ENCODE measurements at places on chromosomes 4 and X.

DNA sequence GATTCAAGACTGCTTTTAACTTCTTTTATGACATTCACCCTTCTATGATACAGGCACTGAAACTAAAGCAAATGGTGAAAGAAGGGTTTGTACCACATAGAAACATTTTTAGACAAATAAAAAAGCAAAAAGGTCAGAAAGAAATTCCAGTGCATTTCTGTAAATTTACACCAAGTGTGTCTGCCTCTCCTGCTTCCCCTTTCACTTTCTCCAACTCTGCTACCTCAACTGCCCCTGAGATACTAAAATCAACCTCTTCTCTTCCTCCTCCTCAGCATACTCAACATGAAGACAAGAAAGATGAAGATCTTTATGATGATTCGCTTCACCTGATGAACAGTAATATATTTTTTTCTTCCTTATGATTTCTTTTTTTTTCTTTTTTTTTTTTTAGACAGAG, 187.9 kb downstream of the LRBA start:
- H3K27ac ChIP-seq = no peak overlapping the region
- H3K36me3 ChIP-seq = peaks cover 25% of the 10 kb centered on the region
- H3K4me3 ChIP-seq = no peak overlapping the region
- H3K4me1 ChIP-seq = no peaks in the 10 kb centered on the region

DNA sequence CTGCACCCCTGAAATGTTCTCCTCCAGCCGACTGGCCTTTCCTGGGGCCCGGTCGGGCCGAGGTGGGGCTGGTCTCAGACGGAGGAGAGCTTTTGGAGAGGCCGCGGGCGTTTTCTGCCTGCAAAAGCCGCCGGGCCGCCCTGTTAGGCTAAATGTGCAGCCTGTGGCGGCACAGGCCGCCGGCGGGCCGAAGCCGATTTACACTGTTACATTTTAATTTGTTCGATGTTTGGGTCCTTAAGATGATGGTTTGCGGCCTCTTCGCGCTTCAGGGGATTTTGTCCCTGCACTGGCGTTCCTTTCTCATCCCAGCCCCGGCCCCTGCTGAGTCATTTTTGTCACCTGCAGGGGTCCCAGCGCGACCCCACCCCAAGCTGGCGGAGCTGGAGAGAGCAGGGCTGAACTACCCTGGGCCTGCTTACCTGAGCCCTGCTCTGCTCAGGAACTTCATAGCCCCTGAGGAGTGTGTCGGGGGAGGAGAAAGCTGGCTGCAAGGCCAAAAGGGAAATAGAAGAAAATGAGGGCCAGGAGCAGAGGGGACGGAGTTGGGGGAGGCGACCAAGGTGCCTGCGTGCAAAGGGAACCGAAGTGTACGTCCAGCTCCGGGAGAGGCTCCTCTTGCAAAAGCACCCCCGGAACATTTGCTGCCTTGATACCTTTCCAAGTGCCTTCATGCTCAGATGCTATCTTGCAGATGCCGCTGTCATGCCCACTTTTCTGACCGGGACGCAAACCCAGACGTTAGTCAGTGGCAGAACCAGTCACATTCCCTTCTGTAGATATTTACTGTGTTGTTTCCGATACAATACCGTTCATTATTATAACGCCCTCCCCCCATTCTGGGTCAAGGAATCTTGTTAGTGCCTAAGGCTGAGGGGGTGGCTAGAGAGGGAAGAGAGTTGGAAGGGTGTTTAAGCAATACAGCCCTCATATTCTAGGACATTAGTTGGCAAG, 977 bp upstream of the RBBP7 start:
- H3K27me3 ChIP-seq = no peaks in the 10 kb centered on the region
- H3K4me3 ChIP-seq = peak overlapping the region; percentile 83
- peak; percentile 73 for DNase-seq

DNA sequence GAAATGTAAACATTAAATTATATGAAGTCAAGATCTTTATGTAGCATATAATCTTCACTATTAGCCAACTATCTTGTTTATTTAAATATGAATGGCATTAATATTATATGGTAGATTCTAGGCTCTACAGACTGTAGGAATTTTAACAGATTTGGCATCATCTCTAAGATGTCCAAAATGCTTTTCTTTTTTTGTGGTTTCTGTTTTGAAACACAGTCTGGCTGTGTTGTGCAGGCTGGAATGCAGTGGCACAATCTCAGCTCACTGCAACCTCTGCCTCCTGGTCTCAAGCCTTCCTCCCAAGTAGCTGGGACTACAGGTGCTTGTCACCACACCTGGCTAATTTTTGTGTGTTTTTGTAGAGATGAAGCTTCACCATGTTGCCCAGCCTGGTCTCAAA, 76.2 kb downstream of the ELOVL6 start:
- no peaks in the 10 kb centered on the region for H3K4me1 ChIP-seq
- peaks cover 32% of the 10 kb centered on the region for H3K36me3 ChIP-seq
- DNase-seq = no peak

- DNase-seq = no peak
- no peak overlapping the region for H3K27ac ChIP-seq
- H3K36me3 ChIP-seq = no peaks in the 10 kb centered on the region
- no peaks in the 10 kb centered on the region for H3K4me1 ChIP-seq
Measured at GRCh38 chr4:13988353-13989305, 361.1 kb upstream of the BOD1L1 start.

DNA sequence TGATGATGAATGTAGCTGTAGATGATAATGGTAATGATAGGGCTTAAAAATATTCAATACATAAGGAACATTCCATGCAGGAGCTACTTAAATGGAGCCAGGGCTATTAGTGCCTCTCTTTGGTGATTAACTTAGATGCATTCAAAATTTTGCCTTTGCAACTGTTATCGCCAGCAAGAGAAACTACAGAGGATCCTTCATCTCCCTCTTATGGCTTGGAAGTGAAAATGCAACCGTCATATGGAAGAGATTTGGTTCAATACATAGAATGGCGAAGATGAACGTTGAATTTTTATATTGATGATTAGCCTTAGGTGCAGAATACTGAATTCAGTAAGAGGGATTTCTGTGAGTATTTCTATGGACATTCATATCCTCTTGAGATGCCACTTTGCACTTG, 134.5 kb upstream of the NLGN4X start:
- no peak overlapping the region for H3K27ac ChIP-seq
- H3K36me3 ChIP-seq = peaks cover 9% of the 10 kb centered on the region
- no peak for DNase-seq
- H3K4me3 ChIP-seq = no peak overlapping the region
- no peaks in the 10 kb centered on the region for H3K27me3 ChIP-seq

- no peaks in the 10 kb centered on the region for H3K27me3 ChIP-seq
- H3K36me3 ChIP-seq = peaks cover 7% of the 10 kb centered on the region
- no peak overlapping the region for H3K27ac ChIP-seq
- H3K4me3 ChIP-seq = no peak overlapping the region
Measured at GRCh38 chr4:131441004-131441688, 1707.9 kb upstream of the PCDH10 start.

GRCh38 chr4:83283181-83283580, 1.4 kb downstream of the COQ2 start:
- peak overlapping the region; percentile 87 for H3K4me3 ChIP-seq
- H3K4me1 ChIP-seq = no peaks in the 10 kb centered on the region
- no peak for DNase-seq
- H3K27me3 ChIP-seq = no peaks in the 10 kb centered on the region
- H3K27ac ChIP-seq = no peak overlapping the region

DNA sequence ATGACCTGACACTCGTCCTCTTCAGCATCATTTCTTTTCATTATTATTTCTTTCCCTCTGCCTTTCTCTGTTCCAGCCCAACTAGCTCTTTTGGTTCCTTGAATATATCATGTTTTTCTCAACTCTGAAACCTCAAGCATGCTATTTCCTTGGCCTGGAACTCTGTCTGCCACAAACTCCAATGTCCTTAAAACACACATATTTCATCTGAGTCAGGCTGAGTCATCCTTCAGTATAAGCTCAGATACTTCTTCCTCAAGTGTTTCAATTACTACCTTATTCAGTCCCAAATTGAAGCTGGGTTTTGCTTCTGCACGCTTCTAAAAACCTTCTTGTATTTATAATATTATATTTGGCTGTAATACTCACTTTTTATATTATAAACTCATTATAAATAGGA, 424.2 kb downstream of the PDGFC start:
- no peaks in the 10 kb centered on the region for H3K4me1 ChIP-seq
- DNase-seq = no peak

GRCh38 chr4:184645904-184646610, 3.2 kb downstream of the CASP3 start:
- no peaks in the 10 kb centered on the region for H3K27me3 ChIP-seq
- DNase-seq = no peak
- peaks cover 33% of the 10 kb centered on the region for H3K36me3 ChIP-seq
- no peak overlapping the region for H3K27ac ChIP-seq
- H3K4me3 ChIP-seq = 0 out of 2 replicates have a peak overlapping the region, but pooled peaks have one; percentile 83
- peaks cover 16% of the 10 kb centered on the region for H3K4me1 ChIP-seq

DNA sequence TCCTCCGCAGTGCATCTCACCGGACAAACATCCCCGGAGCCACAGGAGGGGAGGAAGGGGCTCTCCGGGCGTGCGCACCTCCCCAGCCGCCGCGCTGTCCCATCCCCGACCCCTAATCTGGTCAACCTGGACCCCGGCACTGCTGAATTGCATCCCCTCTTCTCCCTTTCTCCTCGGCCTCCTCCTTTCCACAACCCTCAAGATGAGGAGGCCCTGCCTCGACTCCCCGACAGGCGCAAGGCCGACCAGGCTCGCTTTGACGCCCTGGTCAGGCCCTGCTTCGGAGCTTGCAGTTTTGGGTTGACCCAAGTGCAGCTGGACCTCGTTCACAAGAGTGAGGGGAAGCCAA, 2.3 kb downstream of the PDGFRA start:
- H3K36me3 ChIP-seq = no peaks in the 10 kb centered on the region
- H3K4me1 ChIP-seq = no peaks in the 10 kb centered on the region
- peak overlapping the region; percentile 53 for H3K4me3 ChIP-seq
- H3K27ac ChIP-seq = no peak overlapping the region
- H3K27me3 ChIP-seq = peaks cover 52% of the 10 kb centered on the region
- no peak for DNase-seq

DNA sequence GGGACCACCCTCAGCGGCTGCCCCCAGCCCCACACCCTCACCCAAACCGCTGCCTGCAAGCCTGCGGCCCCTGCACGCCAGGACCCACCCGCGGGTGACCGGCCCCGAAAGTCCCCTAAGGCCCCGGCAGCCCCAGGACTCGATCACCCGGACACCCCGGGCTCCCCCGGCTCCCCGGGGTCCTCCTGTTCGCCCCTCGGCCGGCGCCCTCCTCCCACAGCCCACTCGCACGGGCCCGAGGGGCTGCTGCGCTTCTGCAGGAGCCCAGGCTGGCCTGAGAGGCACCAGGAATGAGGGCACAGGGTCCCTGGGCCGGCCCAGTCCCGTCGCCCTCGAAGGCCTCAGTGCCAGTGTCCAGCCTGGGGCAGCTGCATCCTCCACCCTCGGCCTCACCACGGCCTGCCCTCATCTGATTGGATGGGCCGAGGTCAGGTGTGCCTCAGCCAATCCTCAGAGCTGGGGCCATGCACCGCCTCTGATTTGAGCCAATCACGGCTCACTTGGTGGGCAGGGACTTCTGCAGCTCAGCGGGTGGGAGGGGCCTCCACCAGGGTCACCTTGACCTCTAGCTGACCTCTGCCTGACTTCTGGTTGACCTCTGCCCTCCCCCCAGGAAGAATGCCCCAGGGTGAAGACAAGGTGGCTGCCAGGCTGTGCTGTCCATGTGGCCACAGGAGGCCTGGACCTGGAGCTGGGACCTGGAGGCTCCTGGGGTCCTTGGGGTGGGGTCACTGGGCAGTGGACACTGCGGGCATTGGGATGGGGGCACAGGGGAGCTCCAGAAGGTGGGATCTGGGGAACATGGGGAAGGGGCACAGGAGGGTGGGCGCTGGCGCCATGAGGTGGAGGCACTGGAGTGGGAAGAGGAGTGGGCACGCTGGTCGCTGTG, 97.6 kb upstream of the NKX1-1 start:
- no peaks in the 10 kb centered on the region for H3K4me1 ChIP-seq
- H3K27me3 ChIP-seq = no peaks in the 10 kb centered on the region
- no peak overlapping the region for H3K4me3 ChIP-seq
- no peaks in the 10 kb centered on the region for H3K36me3 ChIP-seq

GRCh38 chrX:17635231-17635630, 102.1 kb upstream of the SCML1 start:
- no peaks in the 10 kb centered on the region for H3K36me3 ChIP-seq
- H3K27ac ChIP-seq = peak overlapping the region; percentile 8
- peak overlapping the region; percentile 49 for H3K4me3 ChIP-seq
- H3K4me1 ChIP-seq = peaks cover 3% of the 10 kb centered on the region
- DNase-seq = peak; percentile 89

GRCh38 chr4:71442336-71442735, 103.5 kb downstream of the SLC4A4 start:
- H3K27me3 ChIP-seq = no peaks in the 10 kb centered on the region
- H3K4me3 ChIP-seq = no peak overlapping the region
- H3K36me3 ChIP-seq = no peaks in the 10 kb centered on the region

- DNase-seq = no peak
- H3K27ac ChIP-seq = no peak overlapping the region
- no peaks in the 10 kb centered on the region for H3K4me1 ChIP-seq
- H3K27me3 ChIP-seq = no peaks in the 10 kb centered on the region
- 0 out of 2 replicates have a peak, but pooled peaks cover 6% of the 10 kb centered on the region for H3K36me3 ChIP-seq
- no peak overlapping the region for H3K4me3 ChIP-seq
Measured at GRCh38 chr4:17168571-17168970, 270.1 kb upstream of the LDB2 start.

DNA sequence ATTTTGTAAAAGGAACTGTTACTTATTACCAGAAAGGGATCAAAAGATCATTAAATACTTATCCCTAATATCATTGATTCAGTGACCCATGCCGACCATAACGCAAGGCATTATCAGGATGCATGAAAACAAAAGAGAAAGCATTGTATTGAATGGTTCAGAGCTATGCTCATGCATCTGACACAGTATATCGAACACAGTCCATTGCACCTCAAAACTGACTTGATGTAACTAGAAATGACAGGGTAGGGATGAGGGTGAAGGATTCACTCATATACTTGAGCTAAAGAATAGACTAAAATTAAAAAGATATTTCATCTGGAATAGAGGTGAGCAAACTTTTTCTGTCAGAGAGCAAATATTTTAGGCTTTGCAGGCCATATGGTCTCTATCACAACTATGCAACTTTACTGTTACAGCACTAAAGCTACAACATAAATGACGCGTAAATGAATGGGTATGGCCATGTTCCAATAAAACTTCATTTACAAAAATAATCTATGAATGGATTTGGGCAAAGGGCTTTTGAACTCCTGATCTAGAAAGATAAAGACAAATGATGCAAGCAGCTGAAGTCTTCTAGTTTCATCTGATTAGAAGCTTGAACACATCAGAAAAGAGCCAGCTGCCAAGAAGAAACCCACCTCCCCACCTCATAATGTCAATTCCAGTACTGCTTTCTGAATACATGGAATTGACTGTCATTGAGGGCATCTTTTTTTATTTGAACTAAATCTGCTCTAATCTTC, 12.9 kb upstream of the SPP1 start:
- no peak overlapping the region for H3K4me3 ChIP-seq
- no peaks in the 10 kb centered on the region for H3K27me3 ChIP-seq
- no peaks in the 10 kb centered on the region for H3K4me1 ChIP-seq
- no peak overlapping the region for H3K27ac ChIP-seq
- H3K36me3 ChIP-seq = no peaks in the 10 kb centered on the region
- no peak for DNase-seq

All from H9 (cell line).